GM20000 (cell line): ENCODE measurements at places on chromosomes 7 and 10.

- DNase-seq, result peak; percentile 54
These were observed 525.7 kb downstream of the KCNMA1 start for GRCh38 chr10:77111611-77112550.

- DNase-seq, result no peak
These were observed 16.7 kb upstream of the PAPSS2 start for GRCh38 chr10:87642988-87643387.

GRCh38 chr7:129670656-129671055, 59.1 kb downstream of the NRF1 start:
- no peak for DNase-seq

- DNase-seq, result no peak
These were observed 277.0 kb downstream of the EXOC4 start for GRCh38 chr7:133529861-133530260.

DNA sequence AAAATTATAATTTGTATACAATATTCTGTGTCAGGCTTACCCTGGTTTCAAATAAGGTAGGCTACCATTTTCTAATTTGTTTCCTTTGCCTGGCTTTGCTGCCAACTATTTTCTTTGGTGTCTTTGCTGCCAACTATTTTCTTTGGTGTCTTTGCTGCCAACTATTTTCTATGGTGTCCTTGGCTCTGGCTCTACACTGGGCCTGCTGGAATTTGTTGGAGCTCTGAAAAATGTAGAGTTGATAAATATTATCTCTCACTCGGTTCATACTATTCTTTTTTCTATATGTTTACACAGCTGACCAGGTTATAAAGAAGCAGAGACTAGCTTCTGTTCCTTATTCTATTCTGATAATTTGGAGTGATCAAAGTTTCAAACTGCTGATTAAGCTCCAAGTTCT, 768.0 kb upstream of the PHF14 start:
- no peak for DNase-seq

DNA sequence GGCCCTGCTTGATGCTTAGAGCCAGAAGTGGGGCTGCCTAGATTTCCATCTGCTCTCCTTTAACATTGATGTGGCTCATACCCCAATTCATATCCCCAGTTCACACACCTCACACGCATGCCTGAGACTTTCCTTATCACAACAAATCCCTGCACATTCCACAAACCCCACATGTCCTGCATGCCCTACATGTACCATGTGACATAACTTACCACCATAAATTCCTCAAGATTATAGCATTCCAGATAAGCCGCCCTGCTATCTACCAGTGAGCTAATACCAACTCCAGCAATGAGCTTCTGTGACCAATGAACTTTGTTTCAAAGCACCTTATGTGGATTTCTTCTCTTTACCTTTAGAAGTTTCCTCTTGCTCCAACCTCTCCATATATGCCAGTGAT, 104.7 kb upstream of the RAB11FIP2 start:
- no peak for DNase-seq

GRCh38 chr7:35036361-35037171, 719 bp downstream of the DPY19L1 start:
- DNase-seq, result no peak

GRCh38 chr7:106289848-106290247, 5.1 kb upstream of the NAMPT start:
- no peak for DNase-seq

DNA sequence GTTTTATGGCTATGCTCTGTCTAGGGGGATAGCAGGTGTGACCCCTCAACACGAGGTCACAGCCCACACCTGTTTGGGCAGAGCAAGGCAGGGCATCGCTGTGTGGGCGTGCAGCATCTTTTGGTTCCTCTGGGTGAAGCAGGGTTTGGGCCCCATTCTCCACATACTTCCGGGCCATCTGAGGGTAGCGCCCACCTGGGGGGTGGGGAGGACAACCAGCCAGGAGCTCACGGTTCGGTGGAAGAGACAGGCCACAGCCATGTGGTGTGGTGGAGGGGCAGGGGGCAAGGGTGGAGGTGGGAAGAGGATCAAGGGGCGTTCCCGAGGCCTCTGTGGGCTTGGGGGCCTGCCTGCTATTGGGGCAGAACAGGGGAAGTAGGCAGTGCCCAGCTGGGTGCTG, 2.4 kb downstream of the SH2B2 start:
- no peak for DNase-seq

- DNase-seq, result no peak
These were observed 76.0 kb upstream of the TMEM26 start for GRCh38 chr10:61529208-61529607.

DNA sequence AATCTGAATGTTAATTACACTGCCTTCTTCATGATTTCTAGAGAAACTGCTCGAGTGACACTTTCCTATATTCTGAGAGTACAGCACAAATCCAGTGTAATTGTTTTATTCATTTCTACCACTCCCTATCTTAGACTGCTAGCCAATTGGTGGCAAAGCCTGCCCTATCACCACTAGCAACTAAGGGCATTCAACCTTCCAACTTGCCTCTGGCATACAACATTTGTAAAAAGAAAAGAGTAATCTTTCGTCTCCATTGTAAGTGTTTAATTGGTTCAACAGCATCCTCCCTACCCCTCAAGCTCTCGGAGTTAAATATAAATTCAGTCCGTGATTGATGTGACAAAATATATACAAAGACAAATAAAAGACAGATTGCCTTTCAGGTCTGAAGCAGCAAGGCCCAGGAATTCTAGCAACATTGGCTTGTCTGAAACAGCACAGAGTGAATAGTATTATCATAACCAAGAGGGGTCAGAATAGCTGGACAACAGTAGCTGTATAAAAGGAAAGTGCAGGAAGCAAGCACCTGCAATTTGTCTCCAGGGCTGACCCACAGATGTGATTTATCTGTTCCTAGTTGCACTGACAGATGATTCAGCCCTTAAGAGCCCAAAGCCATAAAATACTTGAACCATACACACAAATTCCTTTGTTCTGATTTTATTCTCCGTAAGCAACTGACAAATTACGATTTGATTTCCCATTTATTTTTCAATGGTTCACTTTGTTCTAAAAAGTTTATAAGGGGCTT, 47.6 kb upstream of the ANKRD1 start:
- DNase-seq, result no peak

DNA sequence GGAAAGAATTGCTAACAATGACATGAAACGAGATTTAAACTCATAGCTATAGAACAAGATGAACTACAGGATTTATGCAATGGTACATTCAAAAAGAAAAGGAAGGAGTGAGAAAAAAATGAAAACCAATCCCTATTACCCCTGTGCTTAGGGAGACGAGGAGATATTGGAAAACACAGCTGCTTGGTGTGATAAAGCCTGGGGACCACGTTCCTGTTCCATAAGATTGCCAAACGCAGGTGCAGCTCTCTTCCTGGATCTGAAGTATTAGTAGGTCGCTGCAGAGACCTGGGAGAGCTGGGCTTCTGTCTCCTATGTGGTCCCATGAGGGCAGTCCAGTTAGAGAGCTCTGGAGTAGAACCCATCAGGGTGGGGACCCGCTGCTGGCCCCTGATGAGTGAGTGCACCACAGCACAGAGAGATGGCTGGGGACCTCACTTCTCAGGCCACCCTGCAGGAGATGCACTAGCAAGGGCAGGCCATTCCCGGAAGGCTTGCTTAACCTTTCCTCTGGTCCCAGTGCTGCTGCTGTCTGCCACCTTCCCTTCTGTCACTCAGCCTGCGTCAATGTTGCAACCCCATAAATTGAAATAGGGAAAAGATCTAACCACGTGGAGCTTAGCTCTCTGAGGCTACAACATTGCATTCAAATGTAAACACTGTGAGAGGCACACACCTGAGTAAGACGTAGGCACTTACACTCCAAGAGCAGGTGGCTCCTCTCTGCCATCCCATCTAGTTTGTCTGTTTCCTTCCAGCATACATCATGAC, 57.9 kb downstream of the MTPN start:
- no peak for DNase-seq

DNA sequence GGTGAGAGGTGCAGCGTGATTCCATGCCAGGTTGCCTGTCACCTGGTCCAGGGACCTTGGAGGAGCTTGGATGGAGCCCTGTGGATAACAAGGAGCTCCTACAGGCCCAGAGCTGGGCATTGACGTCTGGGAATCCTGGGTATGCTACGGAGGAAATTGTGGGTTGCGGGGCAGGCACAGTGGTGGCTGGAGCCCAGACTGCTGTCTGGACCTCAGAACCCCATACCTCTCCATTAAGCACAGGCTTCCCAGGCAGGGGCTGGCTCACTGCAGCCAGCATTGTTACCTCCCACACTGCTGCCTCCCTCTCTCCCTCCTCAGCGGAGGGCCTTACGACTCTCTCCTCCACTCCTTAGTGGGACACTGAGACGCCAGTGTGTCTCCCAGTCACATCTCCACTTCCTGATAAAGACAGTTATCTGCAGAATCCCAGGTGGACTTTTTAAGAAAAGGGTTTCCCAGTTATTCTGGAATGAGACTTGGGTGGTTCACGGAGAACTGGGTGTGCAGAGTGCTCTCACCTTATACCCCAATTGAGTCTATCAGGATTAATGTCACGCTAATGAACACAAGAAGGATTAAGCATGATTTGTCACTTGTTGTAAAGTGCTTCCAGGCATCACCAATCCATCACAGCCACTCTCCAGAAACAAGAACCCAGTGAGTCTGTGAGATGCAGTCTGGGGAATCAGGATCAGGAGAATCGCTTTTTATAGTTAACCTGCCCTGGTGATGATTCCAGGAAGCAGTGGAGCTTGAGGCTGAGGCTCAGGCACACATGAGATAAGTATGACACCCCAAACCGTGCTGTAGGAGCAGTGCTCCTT, 309.4 kb downstream of the RPS24 start:
- no peak for DNase-seq

DNA sequence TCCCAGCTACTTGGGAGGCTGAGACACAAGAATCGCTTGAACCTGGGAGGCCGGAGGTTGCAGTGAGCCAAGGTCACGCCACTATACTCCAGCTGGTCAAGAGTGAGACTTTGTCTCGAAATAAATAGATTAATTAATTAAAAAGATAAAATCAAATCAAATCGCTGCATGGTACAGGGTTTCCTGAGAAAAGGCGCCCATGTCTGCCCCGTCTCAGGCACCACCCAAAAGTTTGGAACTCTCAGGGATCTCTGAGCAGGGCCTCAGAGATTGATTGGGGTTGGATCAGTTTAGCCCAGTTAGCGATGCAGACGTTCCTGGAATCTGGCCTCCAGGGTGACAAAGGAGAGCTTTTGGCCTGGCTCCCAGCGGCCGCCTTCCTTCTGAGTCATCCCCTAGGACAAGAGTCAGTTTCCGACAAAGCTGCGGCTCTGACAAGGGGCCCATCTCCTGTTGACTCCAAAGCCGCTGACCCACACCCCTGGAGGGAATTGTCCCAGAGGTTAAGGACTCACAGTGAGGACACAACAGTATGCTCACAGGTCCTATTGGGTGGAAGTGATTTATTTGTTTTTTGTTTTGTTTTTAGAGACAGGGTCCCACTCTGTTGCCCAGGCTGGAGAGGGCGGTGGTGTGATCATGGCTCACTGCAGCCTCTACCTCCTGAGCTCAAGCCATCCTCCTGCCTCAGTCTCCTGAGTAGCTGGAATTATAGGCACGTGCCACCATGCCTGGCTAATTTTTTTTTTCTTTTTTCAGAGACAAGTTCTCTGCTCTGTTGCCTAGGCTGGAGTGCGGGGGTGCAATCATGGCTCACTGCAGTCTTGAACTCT, 6.8 kb downstream of the ORAI2 start:
- no peak for DNase-seq

GRCh38 chr10:124197371-124198124, 104.2 kb upstream of the CHST15 start:
- no peak for DNase-seq

- peak; percentile 70 for DNase-seq
These were observed 644 bp downstream of the SORBS1 start for GRCh38 chr10:95560278-95561176.

- no peak for DNase-seq
These were observed 70.2 kb downstream of the AHCYL2 start for GRCh38 chr7:129295015-129295423.

DNA sequence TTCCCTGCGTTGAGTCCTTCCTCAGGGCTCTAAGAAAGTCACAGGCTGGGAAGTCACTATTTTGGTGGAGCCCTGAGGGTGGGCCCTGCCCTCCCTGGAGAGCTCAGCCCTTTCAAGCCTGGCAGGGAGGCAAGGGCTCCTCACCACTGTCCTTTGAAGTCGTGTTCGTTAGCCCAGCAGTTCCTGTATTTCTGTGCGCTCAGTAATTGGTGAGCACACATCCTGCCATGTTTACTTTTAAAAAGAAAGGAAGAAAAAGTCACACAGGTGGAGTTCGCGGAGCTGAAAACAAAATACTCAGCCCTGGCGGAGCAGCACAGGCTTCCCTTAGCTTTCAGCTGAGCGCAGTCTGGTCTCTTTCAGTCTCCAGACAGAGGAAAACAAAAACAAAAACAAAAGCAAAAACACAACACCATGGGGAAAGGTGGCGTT, 37.1 kb downstream of the PRKCQ start:
- DNase-seq, result peak; percentile 17

GRCh38 chr7:19920705-19921104, 147.3 kb upstream of the TMEM196 start:
- DNase-seq, result no peak

DNA sequence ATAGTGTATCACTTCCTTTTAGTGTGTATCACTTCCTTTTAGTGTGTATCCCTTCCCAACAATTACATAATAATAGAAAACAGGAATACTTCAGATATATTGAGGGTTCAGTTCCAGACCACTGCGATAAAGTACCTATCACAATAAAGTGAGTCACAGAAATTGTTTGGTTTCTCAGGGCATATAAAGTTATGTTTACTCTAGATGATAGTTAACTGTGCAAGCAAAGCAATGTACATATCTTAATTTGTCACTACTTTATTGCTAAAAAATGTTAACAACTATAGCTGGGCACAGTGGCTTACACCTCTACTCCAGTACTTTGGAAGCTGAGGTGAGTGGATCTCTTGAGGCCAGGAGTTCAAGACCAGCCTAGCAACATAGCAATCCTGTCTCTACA, 938.4 kb downstream of the CCSER2 start:
- DNase-seq, result no peak

DNA sequence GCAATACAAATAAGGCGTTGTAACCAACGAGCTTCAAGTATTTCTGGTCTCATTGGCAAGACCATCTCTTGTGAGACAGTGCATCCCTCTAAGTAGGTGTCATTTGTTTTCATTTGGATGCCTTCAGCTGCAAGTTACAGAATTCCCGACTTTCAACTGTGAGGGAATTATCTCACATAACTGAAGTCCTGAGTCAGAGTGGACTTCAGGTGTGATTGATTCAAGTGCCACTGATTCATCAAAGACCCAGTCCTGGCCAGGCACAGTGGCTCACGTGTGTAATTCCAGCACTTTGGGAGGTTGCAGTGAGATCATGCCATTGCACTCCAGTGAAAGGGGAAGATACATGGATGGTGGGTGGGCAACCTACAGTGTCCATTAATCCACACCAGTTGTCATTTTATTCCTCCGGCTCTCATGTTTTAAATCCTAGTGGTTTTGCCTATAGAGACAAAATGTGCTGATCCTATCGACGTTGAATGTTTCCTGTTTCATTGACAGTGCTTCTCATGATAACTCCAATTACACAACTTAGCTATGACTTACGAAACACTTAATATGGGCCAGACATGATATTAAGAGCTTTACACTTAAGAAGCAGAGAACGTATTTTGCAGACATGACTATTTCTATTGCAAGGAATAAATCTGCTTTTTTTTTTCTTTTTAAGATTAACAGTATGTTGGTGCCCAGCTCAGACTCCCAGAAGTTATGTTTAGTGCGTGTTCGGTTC, 268.0 kb downstream of the FRMD4A start:
- DNase-seq, result no peak
